Aorta (tissue), 5 donors: ENCODE measurements at places on chromosomes 7 and 10.

- DNase-seq: no peak
These were observed 97.1 kb downstream of the CREB5 start for GRCh38 chr7:28509251-28510025.

- no peak for DNase-seq
These were observed 102.7 kb downstream of the CABCOCO1 start for GRCh38 chr10:61765176-61766087.

DNA sequence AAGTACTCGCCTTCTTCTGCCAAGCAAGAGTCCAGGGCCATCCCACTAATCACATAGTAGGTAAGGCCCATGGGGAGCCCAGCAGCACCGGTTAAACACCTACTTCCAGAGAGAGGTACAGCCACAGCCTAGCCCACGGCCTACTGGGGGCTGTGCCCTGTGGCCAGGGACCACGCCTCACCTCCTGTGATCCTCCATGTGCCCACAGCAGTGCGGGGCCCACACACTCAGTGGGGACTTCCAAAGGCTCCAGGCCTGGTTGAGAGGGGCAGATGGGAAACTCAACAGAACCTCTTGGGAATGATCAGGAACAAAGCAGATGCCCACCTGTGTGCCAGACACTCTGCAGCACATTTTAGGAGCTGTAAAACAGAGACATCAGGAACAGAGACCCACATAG lies 19.7 kb downstream of the AFAP1L2 start:
- DNase-seq: no peak

- no peak for DNase-seq
These were observed 104.2 kb upstream of the EEPD1 start for GRCh38 chr7:36048902-36049240.

DNA sequence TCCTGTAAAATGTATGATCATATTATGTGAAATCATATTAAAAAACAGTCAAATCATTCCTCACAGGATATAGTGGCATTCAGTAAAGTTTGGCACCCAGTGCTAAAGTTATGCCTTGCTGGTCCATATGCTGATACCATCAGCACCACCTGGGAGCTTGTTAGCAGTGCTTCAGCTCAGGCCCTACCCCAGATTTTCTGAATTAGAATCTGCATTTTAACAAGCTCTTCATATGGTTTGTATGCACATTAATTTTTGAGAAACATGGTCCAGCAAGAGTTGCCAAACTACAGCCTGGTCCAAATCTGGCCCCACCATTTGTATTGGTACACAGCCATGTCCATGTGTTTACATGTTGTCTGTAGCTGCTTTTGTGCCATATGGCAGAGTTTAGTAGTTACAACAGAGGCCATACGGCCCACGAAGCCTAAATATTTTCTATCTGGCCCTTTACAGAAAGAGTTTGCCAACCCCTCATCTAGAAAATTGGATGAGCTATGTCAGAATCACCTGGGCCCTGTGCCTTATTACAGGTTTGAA lies 30.1 kb downstream of the RAB18 start:
- no peak for DNase-seq

DNA sequence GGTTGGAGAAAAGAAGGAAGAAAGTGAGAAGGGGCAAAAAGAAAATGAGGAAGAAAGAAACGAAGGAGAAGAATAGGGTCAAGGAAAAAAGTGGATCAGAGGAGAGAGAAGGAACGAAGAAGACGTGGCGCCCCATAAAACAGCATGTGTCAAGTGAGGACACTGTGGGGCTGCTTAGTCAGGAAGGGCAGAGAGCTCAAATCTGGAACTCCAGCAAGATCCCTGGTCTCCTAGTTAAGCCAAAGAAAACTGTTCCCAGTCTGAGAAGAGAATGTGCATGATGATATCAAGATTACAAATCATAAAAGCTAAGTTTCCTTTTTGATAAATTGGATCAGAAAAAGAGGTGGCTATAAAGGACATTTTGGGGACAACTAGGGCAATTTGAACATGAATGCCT lies 33.0 kb downstream of the CREB3L2 start:
- no peak for DNase-seq

GRCh38 chr7:37198041-37198905 lies 250.4 kb downstream of the ELMO1 start:
- no peak for DNase-seq

DNA sequence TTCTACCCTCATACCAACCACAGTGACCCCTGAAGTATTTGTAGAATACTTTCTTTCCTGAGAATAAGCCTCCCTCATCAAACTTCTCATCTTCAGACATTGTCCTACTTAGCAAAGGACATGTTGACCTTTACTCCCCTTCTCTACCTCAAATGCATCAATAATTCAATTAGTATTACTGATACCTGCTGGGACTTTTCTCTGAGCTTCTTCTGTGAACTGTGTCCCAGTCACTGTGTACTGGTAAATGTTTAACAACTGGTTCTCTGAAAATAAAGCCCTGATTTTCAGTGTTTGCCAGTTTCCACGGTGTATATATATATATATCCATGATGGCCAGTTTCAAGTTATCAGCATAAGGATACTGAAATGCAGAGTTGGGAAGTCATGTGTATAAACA lies 12.2 kb downstream of the PANK1 start:
- DNase-seq: no peak

DNA sequence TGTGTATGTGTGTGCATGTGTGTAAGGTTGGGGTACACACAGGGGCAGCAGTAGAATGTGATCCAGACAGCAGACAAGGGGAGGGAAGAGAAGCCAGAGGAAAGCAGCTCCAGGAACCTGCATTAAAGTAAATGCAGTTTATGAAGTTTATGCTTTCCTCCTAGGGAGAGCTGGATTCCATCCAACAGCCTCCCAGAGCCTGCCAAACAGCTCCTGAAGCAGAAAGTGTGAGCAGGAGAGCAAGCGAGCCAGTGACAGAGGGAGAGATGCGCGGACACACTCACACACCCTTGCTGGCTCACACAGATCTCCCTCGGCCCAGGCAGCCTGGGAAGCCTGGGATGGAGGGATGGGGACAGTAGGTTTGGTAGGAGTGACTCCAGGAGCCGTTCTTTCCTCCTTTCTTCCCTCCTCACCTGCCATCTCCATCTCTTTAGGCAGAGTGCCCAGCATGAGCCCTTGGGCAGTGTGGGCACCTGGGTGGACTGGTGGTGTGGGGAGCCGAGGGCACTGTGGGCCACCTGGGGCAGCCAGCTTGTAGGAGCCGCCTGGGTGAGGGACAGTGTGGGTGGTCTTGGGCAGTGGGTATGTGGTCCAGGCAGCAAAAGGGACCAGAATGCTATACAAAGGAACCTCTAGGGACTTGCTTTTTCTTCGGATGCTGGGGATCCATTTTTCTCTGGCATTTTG lies 46.1 kb downstream of the PAX2 start:
- DNase-seq: no peak

DNA sequence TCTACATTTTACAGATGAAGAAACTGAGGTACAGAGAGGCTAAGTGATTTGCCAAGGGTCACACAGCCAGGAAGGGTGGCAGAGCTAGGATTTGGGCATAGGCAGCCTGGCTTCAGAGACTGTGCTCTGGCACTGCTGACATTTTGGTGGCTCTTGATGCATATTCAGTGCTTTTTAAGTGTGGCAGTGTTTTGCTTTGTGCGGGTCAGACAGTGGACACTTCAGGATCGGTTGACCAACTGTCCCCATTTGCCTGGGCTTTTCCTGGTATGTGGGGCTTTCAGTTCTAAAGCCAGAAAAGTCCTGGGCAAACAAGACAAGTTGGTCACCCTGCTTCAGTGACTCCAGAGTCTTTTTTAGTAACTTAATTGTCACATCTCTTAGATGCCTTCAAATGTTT lies 35.0 kb downstream of the SUFU start:
- DNase-seq: no peak

- DNase-seq: no peak
These were observed 27.0 kb downstream of the TASOR2 start for GRCh38 chr10:5711642-5712041.

GRCh38 chr7:8625612-8626011 lies 192.2 kb downstream of the NXPH1 start:
- DNase-seq: no peak
